ENCODE measurements at places on chromosomes 1 and 21. TPM values are rescaled to one million over a fixed set of nuclear protein-coding genes. Genes with fewer than 3 reads are reported as not detected.
A peak's percentile ranks its signal among the peaks of the same experiment; 100 is the strongest.

GRCh38 chr1:109490029-109490933, 3.6 kb upstream of the CYB561D1 start:
- DNase-seq = peak; percentile 62

- peak; percentile 29 for DNase-seq
Measured at GRCh38 chr1:229023651-229024300, 247.1 kb upstream of the RAB4A start.

RNF207 gene
- total RNA-seq = 83.3 TPM

GRCh38 chr1:18161690-18162089, 54.1 kb downstream of the IGSF21 start:
- no peak for DNase-seq

CHODL gene
- total RNA-seq = 0.25 TPM

GRCh38 chr1:162904579-162904978, 43.6 kb upstream of the CCDC190 start:
- no peak for DNase-seq

CDCA8 gene
- total RNA-seq = 0.33 TPM

GRCh38 chr1:225500624-225501192, 72.9 kb upstream of the LBR start:
- no peak for DNase-seq

- DNase-seq = no peak
Measured at GRCh38 chr1:61888808-61889207, 146.5 kb downstream of the PATJ start.

DNA sequence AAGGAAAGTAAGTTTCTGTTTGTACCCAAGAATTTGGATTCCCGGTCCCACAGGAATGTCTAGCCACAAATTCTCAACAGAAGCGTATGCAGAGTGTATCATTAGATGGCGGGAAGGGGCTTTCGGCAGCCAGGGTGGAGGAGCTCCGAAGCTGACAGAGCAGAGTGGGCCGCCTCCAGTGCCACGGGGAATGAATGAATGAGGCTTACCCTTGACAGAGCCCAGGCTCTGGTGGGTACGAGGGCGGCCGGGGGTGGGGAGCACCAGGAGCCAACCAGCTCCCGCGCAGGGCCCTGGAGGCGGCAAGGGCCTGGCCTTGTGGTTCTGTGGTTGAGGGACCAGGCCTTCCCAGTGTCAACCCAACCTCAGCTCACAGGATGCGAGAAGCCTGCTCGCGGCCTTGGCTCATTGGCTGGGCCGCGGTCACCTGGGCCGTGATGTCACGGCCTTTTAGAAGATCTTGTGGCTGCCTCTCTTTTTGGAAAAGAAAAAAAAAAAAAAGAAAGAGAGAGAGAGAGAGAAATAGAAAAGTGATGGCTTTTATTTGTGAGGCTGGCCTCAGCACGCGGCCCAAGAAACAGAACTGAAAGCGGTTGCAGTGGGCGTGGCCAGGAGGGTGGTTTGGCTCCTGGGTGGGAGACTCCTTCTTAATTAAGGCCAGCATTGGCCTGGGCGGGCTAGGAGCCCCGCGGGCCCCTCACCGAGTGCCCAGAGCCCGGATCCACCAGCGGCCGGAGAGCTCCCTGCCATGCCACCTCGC, 34.9 kb upstream of the RUNX3 start:
- no peak for DNase-seq

DNA sequence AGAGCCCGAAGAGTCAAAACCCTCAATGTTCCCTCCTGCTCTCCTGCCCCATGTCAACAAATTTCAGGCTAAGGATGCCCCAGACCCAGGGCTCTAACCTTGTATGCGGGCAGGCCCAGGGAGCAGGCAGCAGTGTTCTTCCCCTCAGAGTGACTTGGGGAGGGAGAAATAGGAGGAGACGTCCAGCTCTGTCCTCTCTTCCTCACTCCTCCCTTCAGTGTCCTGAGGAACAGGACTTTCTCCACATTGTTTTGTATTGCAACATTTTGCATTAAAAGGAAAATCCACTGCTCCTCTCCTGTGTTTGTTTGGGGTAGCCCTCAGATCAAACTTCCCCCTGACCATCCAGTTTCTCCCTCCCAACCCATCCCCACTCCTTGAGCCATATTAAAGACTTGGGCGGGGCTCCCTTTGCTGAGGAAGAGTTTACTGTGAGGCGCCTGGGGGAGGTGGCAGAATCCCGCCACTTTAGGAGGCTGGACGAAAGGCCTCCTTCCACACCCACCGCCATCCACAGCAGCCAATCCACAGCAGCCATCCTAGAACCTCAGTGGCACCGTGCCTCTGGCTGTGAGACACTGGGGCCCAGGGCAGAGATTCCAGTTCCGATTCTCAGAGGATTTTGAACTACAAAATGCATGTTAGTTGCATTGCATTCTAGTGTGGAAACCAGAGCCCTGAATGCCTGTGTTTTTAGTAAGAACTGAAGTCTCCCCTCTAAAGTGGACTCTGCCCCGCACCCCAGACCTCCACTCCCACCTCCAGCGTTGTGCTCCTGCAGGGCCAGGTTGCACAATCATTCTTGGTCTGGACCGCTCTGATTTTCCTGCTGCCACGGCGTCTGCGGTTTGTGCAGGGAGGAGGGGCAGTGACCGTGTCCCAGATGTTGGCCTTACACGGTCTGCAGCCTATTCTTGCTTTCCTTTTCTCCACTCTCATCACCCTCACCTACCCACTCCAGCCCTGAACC, 3.0 kb downstream of the OLFML3 start:
- DNase-seq = peak; percentile 67

DNA sequence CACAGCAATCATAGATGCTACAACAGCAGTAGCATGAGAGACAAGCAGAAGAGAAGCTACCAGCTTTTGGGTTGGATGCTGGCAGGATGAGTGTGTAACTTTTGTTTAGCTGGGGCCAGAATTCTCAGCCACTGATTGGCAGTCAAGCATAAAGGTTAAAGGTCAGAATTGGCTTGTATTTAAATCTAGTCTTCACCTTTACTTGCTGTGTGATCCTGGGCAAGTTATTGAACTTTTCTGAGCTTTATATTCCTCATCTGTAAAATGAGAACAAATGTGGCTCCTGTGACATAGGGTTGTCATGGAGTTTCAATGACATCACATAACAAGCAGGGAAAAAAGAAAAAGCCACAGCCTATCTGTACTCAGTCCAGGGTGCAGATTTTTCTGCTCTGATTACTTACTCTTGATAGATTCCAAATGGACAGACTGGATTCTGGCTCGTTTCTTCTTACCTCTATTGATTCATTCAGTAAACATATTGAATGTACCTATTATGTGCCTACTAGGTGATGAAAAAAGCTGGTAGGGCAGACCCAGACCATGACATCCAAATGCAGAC, 2.8 kb upstream of the AZIN2 start:
- DNase-seq = no peak

- DNase-seq = no peak
Measured at GRCh38 chr1:211329764-211330201, 3.1 kb downstream of the TRAF5 start.

DNA sequence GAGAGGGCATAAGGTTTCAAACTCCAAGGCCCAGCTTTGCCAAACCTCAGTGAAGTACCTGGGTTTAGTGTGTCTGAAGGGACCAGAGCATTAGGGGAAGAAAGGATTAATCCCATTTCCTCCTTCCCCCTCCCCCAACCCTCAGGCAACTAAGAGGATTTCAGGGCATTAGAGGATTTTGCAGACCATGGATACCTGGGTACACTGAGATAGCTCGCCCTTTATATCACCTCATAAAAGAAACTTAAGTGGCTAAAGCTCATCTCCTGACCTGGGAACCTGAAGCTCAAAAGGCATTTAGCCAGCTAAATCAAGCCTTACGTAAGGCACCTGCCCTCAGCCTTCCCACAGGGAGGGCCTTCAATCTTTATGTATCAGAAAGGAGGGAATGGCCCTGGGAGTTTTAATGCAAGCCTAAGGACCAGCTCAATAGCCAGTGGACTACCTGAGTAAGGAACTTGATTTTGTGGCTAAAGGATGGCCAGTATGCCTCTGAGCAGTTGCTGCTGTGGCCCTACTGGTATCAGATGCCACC, 26.4 kb upstream of the SMYD3 start:
- no peak for DNase-seq

- no peak for DNase-seq
Measured at GRCh38 chr1:82700476-82700875, 899.7 kb downstream of the ADGRL2 start.

- no peak for DNase-seq
Measured at GRCh38 chr1:16393570-16394521, 26.8 kb downstream of the SZRD1 start.

- no peak for DNase-seq
Measured at GRCh38 chr1:96363826-96364225, 357.8 kb upstream of the PTBP2 start.

- DNase-seq = no peak
Measured at GRCh38 chr1:67110352-67110751, 24.4 kb downstream of the C1orf141 start.

- DNase-seq = no peak
Measured at GRCh38 chr1:92376345-92376744, 77.5 kb downstream of the RPAP2 start.

PRKAA2 gene
- total RNA-seq = 112 TPM

CACNA1S gene
- not detected for total RNA-seq

SAMSN1 gene
- 1.0 TPM for total RNA-seq

DNA sequence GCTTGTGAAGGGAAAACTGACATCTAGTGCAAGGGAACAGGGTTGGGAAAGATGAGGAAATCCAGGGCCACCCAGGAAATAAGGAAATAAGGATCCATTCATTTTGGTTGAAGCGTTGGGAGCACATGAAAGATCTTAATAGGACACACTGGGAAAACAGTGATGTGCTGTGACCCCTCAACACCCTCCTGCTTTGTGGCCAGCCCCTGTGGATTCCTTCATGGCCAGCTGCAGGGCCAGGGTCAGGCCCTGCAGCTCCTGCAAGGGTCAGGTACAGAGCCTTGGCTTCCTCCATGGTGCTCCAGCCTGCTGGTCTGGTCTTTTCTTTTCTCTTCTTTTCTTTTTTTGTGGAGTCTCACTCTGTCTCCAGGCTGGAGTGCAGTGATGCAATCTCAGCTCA, 18.8 kb upstream of the PIGM start:
- no peak for DNase-seq

CLCA1 gene
- 0.05 TPM for total RNA-seq

- DNase-seq = no peak
Measured at GRCh38 chr1:94917251-94917650, 9.7 kb downstream of the CNN3 start.

DNA sequence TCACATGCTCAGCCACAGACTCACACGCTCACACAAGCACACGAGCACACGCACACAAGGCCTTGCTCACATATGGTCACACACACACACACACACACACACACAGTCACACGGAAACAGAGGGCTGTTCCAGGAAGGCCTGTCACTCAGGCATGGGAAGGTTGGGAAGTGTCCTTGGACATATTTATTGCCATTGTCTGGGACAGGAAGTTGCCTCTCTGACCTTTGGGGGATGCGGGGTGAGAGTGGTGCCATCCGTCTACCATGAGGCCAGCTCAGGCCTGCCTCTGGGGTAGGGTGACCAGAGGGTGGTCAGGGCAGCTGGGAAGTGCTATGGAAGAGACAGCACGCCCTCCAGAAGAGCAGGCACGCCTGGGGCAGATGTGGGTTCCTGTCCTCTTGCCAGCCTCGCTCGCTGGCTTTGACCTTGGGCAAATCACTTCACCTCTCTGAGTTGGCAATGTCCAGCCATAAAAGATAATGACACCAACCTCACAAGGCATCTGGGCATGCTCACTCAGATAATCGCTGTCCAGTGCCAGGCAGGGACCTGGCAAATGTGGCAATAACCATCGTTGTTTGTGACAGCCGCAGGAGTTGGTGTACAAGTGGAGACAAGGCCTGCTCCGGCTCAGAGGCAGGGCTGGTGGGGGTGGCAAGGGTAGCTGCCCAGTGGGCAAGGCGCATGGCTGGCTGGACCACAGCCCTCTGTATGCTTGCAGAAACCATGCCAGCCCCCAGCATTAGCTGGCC, 8.0 kb upstream of the GUCA2A start:
- DNase-seq = peak; percentile 64

NBPF11 gene
- 3.1 TPM for total RNA-seq

DNA sequence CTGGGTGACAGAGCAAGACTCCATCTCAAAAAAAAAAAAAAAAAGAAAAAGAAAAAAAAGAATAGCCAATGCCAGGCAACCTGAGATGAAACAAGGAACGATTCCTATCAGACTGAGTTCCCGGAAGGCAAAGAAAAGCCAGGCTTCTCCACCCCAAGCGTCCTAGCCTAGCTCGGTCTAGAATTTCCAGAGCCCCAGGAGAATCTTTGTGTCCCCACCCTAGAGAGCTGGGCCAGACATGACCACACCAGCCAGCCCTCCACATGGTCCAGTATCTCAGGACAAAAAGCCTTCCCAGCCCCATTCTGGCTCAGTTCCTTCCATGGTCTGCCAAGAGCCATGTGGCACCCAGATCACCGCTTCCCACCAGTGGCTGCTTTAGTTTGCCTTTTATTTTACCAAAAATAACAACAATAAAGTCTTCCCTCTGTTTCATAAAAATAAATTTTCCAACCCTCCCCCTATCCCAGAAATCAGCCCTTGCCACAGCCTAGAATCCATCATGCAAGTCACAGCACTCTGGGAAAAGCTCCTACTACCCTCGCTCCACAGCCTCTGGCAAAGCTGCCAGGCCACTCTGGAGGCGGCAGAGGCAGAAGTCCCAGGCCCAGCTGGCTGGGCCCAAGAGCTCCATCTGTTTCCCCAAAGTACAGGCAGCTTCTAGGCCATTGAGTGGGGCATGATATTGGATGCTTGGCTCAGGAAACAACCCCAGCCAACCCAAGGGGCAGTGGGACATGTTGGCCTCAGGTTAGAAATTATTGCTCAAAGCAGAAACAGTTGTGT, 3.5 kb upstream of the MKNK1 start:
- DNase-seq = peak; percentile 47

CD101 gene
- total RNA-seq = 0.74 TPM

TAL1 gene
- total RNA-seq = 4.3 TPM

S100A1 gene
- 2,012 TPM for total RNA-seq

GRCh38 chr1:89213347-89213746, 14.6 kb upstream of the GBP4 start:
- DNase-seq = no peak

GRCh38 chr1:236685917-236686814, at the start of gene ACTN2:
Gene ACTN2 (plus strand): TSS chr1:236686499. CDS start chr1:236686674, 175 bp downstream.
- DNase-seq = peak; percentile 74

SWT1 gene
- 7.4 TPM for total RNA-seq
